Erythroblast (primary cell): ENCODE measurements at places on chromosomes 1 and 21.

DNA sequence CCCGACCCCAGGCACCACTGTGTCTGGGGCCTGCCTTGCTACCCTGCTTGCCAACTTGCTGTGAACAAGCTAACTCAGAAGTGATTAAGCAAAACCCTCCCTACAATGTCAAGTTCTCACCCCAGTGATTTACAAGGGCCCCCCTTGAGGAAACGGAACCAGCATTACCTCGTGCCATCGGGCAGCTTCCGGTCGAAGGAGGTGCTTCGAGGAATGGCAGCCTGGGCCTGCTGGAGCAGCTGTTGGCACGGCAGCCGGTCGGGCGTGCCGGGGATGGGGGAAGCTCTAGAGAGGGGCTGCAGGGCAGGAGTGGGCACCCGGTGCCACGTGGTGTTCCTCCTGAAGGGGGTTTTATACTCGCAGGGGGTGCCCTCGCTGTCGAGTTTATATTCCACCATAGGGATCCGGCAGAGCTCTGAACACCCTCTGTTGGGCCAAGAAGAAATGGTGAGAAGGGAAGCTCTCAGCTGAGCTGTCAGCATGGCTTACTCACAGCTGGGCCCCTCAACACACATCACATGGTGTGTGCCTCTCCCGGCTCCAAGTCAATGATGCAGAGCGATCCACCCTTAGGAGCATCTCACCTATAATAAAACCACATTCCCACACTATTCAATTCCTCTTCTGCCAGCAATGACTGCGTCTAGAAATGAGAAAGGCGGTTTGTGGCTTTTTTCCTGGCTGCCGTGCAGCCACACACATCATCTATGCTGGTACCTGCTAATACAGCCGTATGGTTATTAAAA lies 184.4 kb downstream of the SIPA1L2 start:
- no peak for DNase-seq

- no peak for DNase-seq
Measured at GRCh38 chr1:189438808-189439207, 1038.9 kb downstream of the BRINP3 start.

DNA sequence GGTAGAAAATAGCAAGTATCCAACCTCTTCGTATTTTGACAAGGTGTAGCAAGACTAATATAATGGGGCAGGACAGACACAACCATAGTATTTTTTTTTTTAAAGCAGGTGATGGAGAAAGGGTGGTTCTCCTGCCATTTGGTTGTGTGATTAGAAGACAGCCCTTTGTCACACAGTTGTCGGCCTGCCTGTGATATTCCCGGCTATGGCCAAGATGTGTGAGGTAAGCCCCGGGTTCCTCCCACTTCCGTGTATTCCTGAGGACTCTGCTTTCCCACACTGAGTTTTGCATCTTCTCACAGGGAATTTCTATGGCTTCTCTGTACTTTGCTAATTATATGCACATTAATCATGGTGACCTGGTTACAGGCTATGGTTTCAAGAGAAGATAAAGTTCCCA lies 35.9 kb downstream of the ZNF496 start:
- no peak for DNase-seq

- DNase-seq: peak; percentile 65
Measured at GRCh38 chr1:47196622-47197021, 6.8 kb upstream of the PDZK1IP1 start.

GRCh38 chr1:7089497-7089896 lies 304.2 kb downstream of the CAMTA1 start:
- no peak for DNase-seq
